ENCODE measurements at places on chromosomes 4 and X.

GRCh38 chr4:189294574-189294973 is 646.1 kb upstream of the FRG1 start:
- H3K27me3 ChIP-seq, result no peaks in the 10 kb centered on the region
- no peak for DNase-seq
- H3K36me3 ChIP-seq, result no peaks in the 10 kb centered on the region
- H3K4me1 ChIP-seq, result no peaks in the 10 kb centered on the region

DNA sequence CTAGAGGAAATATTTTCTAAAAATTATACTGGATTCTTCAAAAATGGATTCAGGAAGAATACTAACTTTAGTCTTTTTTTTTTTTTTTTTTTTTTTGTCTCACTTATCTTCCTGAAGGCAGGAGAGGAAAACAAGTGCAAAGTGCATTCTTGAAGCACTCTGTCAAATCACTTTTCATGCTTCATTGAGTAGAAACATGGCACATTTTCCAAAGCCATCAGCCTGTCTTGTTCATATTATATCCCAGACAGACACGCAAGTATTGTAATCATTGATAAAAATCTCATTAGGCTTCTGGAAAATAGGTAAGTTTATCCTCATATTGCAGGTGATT is 1.2 kb downstream of the BBS12 start:
- peaks cover 15% of the 10 kb centered on the region for H3K4me1 ChIP-seq
- no peaks in the 10 kb centered on the region for H3K27me3 ChIP-seq
- H3K36me3 ChIP-seq, result no peaks in the 10 kb centered on the region
- no peak for DNase-seq
- H3K27ac ChIP-seq, result peak overlapping the region; percentile 50
- H3K4me3 ChIP-seq, result peak overlapping the region; percentile 83

DNA sequence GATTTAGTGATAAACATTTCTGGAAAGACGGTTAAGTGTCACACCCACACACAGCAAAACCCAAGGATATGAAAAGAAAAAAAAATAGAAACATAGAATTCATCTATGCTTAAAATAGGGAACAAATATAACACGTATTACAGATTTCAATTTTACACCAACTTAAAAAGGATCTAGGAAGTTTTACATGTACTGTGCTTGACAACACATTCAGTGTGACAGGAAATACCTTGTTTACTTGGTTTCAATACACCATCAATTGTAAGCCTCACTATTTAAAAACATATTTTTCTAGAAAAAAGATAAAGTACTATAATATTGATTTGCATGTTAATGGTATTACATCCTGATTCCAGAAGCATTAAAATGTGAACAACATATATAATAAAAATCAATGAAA is 77.0 kb upstream of the SPRY1 start:
- H3K4me1 ChIP-seq, result no peaks in the 10 kb centered on the region
- H3K4me3 ChIP-seq, result no peak overlapping the region
- no peak overlapping the region for H3K27ac ChIP-seq
- no peaks in the 10 kb centered on the region for H3K27me3 ChIP-seq
- no peaks in the 10 kb centered on the region for H3K36me3 ChIP-seq

DNA sequence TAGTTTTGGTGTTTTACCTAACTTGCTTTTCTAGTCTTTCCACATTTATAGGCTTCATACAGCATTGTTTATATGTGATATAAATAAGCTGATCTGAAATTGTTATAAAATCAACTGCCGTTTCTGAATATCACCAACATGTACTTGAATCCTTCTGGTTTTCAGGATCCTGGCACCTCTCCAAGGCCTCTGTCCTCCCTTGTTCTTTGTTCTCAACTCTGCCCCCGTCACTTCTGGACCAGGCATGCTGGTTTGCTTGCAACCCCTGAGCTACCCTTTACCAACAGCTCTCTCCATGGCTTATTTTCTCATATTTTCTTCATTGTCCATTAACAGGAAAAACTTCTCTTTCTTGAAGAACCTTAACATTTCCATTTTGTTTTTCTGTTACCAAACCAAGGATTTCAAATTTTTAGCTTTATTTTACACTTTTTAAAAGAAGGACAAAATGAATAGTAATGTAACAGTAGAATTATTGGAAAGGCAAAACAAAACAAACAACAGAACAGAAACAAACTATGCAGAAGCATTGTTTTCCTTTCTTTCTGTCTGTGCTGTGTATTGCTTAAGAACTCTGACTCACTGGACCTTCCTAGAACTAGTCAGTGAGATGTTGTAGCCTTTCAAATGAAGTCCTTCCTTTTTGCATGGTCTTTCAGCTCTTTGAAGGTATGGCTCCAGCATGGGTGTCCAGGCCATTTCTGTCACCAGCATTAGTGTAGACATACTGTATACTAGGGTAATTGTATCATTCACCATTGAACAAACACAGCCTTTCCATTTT is 44.8 kb downstream of the BANK1 start:
- H3K27me3 ChIP-seq, result no peaks in the 10 kb centered on the region
- H3K4me3 ChIP-seq, result no peak overlapping the region
- no peak overlapping the region for H3K27ac ChIP-seq
- peak; percentile 15 for DNase-seq

- no peak overlapping the region for H3K4me3 ChIP-seq
- no peaks in the 10 kb centered on the region for H3K27me3 ChIP-seq
- H3K4me1 ChIP-seq, result no peaks in the 10 kb centered on the region
- no peaks in the 10 kb centered on the region for H3K36me3 ChIP-seq
These were observed 108.0 kb downstream of the KDR start for GRCh38 chr4:55017406-55017805.

GRCh38 chr4:14178421-14178820 is 550.9 kb upstream of the BOD1L1 start:
- no peak overlapping the region for H3K27ac ChIP-seq
- no peak for DNase-seq
- H3K4me3 ChIP-seq, result no peak overlapping the region
- H3K4me1 ChIP-seq, result no peaks in the 10 kb centered on the region

DNA sequence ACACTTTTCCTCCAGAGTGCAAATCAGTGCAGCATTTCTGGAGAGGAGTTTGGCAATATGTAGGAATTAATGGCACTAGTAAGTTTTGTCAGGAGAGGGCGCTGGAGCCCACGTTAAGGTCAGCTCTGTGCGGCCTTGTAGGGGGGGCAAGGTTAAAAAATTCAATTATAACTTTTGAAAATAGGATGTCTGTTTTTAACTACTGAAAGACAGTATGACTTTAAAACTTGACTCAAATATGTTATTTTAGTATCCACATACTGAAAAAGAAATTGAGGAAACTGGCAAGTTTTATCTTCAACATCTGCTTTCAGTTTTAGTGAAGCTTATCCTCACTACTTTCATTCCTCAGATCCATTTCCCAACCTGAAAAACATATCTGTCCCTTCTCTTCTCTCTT is 30.9 kb upstream of the HSD17B13 start:
- DNase-seq, result peak; percentile 29
- no peak overlapping the region for H3K4me3 ChIP-seq
- H3K27me3 ChIP-seq, result no peaks in the 10 kb centered on the region
- H3K4me1 ChIP-seq, result no peaks in the 10 kb centered on the region

DNA sequence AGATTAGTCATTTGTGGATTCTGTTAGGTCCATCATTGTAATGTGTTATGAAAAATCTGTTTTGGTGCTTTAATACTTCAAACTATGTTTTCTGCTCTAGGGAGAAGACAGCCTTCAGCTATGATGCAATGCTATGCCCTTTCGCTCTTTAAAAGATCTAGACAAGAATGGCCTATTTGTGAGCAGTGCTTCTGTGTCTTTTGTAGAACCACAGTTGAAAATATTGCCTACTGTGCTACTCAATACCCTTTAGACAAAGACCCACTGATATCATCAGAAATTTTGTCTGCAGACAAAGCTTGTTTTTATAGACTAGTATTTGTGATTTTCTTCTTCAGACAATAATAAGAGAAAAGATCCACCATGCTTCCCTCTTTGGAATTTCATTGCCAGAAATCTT is 44.6 kb upstream of the SLITRK2 start:
- no peaks in the 10 kb centered on the region for H3K36me3 ChIP-seq
- no peaks in the 10 kb centered on the region for H3K4me1 ChIP-seq
- H3K4me3 ChIP-seq, result no peak overlapping the region
- H3K27ac ChIP-seq, result no peak overlapping the region

DNA sequence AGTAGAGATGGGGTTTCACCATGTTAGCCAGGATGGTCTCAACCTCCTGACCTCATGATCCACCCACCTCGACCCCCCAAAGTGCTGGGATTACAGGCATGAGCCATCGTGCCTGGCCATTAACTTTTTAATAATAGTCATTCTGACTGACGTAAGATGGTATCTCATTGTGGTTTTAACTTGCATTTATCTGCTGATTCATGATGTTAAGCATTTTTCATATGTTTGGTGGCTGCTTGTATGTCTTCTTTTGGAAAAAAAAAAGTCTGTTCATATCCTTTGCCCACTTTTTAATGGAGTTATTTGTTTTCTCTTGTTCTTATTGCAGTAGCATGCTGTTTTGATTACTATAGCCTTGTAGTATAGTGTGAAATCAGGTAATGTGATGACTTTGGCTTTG is 45.8 kb downstream of the ANXA10 start:
- H3K27ac ChIP-seq, result no peak overlapping the region
- no peaks in the 10 kb centered on the region for H3K27me3 ChIP-seq
- H3K4me1 ChIP-seq, result no peaks in the 10 kb centered on the region
- DNase-seq, result no peak
- H3K4me3 ChIP-seq, result no peak overlapping the region

DNA sequence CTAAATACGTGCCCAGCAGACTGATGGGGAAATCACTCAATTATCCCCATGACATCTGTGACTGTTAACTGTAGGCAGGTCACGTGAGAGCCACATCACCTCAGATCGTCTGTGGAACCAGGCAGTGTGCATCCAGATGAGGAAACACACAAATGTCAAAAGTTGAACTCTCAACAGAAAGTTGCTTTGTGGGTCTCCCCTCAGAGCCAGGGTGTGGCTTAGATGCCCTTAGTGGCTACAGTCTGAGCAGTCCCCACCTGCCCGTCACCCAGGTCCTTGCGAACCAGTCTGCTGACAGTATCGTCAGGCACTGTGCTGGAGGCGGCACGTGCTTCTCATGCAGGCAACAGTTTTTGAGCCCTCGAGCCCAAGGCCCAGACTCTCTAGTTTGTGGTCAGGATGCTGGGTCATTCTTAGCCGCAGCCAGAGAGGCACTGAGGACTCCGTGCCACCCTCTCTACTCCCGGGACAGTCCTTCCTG is 10.8 kb downstream of the TMEM187 start:
- H3K36me3 ChIP-seq, result no peaks in the 10 kb centered on the region
- peaks cover 16% of the 10 kb centered on the region for H3K4me1 ChIP-seq
- H3K27ac ChIP-seq, result no peak overlapping the region
- no peak overlapping the region for H3K4me3 ChIP-seq
- H3K27me3 ChIP-seq, result no peaks in the 10 kb centered on the region
- DNase-seq, result no peak

DNA sequence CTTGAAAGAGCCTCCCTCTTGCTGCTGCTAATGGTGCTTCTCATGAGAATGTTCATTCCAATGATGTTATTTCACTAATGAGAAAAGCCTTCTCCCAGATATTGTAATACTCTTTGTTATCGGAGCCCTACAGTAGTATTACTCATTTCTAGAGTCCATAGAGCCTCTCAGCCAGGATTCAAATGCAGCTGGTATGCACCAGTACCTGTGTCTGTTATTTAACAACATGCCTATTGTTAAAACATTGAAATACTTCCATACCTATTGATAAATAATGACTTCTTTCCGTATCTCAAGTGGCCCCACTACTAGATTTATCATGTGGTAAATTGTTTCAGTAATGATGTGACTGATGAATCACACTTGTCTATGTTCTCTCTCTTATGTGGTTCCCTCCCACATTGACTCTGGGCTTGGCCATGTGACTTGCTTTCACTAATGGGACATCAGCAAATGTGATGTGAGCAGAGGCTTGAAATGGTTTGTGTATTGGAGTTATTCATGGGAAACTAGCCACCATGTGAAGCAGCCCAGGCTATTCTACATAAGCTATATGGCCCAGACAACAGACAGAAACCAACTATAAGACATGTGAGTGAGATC is 207.6 kb downstream of the THOC2 start:
- no peak for DNase-seq
- H3K4me1 ChIP-seq, result no peaks in the 10 kb centered on the region
- H3K36me3 ChIP-seq, result no peaks in the 10 kb centered on the region
- no peak overlapping the region for H3K27ac ChIP-seq

DNA sequence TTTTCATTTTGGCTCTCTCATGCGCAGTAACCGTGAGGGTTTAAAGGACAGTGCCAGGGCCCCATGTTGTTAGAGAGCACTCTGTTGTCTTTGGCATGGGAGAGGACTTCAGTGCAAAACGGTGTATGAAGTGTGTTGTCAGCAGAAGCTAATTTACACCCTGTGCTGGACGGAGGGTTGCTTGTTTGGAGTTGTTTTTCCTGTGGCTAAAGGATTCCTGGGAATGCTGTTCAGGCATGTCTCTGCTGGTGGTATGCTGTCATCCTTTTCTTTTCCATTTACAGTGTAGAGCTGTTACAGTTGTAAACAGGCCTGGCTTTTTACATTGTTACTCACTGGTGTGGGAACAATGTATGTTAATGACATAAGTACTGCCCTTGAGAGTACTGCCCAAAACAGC is 206.3 kb downstream of the CBR4 start:
- no peak overlapping the region for H3K4me3 ChIP-seq
- no peak for DNase-seq
- H3K27me3 ChIP-seq, result no peaks in the 10 kb centered on the region
- no peak overlapping the region for H3K27ac ChIP-seq
- no peaks in the 10 kb centered on the region for H3K36me3 ChIP-seq
- no peaks in the 10 kb centered on the region for H3K4me1 ChIP-seq

DNA sequence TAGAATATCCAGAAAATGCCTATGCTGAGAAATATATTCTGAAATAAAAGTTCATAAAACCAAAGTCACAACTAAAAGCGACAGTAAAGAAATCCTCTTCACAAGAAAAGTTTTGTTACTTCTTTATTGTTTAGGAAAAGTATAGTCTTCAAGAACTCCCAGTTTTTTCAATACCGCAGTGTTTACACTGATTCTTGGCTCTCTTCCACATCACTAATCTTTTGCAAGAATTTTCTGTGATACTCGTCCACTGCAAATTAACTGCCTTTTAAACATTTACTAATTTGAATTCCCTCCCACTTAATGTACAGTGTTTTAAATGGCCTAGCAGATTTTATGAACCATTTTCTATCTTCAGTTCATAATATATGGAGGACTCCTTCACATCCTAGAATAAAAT is 65.1 kb downstream of the HPGDS start:
- H3K4me3 ChIP-seq, result no peak overlapping the region
- no peaks in the 10 kb centered on the region for H3K4me1 ChIP-seq
- no peak overlapping the region for H3K27ac ChIP-seq
- H3K27me3 ChIP-seq, result no peaks in the 10 kb centered on the region
- no peak for DNase-seq

DNA sequence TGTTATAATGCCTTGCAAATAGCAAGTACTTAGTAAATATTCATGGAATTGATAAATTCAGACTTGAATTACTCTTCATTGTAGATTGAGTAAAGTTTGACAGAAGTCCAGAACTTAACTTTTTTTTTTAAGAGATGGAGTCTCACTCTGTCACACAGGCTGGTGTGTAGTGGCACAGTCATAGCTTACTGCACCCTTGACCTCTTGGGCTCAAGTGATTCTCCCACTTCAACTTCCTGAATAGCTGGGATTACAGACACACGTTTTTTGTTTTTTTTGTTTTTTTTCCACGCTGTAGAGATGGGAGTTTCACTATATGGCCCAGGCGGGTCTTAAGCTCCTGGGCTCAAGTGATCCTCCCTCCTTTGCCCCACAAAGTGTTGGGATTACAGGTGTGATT is 32.1 kb downstream of the UBE2K start:
- DNase-seq, result peak; percentile 9
- 0 out of 2 replicates have a peak, but pooled peaks cover 3% of the 10 kb centered on the region for H3K36me3 ChIP-seq
- H3K4me3 ChIP-seq, result no peak overlapping the region

GRCh38 chrX:105773801-105774200 is 48.5 kb upstream of the NRK start:
- no peaks in the 10 kb centered on the region for H3K4me1 ChIP-seq
- no peak overlapping the region for H3K27ac ChIP-seq
- no peaks in the 10 kb centered on the region for H3K27me3 ChIP-seq
